ENCODE measurements at places on chromosomes 13 and 19. TPM values are rescaled to one million over a fixed set of nuclear protein-coding genes. Genes with fewer than 3 reads are reported as not detected.

ZNF540 gene
- total RNA-seq, result not detected

- H3K36me3 ChIP-seq, result no peaks in the 10 kb centered on the region
- H3K27me3 ChIP-seq, result peaks cover 23% of the 10 kb centered on the region
- no peak for DNase-seq
- no peaks in the 10 kb centered on the region for H3K4me1 ChIP-seq
- no peak overlapping the region for H3K4me3 ChIP-seq
- H3K27ac ChIP-seq, result no peak overlapping the region
Observed at GRCh38 chr13:26026211-26026610, 25.6 kb downstream of the SHISA2 start.

GRCh38 chr13:33524086-33524485, 238.5 kb upstream of the STARD13 start:
- no peaks in the 10 kb centered on the region for H3K27me3 ChIP-seq
- H3K4me3 ChIP-seq, result no peak overlapping the region
- DNase-seq, result no peak

GRCh38 chr13:29664591-29664990, 69.1 kb upstream of the SLC7A1 start:
- no peak overlapping the region for H3K4me3 ChIP-seq
- H3K27me3 ChIP-seq, result 0 out of 2 replicates have a peak, but pooled peaks cover 2% of the 10 kb centered on the region
- H3K36me3 ChIP-seq, result no peaks in the 10 kb centered on the region

DNA sequence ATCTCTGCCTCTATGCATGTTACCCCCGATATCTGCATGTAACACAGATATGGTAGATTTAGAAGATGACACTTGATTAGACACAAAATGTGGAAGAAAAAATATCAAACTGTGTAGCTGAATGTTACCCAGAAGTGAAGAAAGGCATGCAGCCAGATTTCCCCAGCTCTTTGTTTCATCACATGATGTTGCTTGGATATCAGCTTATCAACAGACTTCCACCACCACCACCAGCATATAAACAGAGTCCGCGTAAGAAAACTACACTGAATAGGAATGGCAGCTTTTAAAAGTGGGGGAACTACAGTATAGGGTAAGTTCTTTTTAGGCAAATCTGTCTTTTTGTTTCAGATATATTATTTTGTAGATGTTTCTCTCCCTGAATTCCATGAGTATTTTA, at the start of gene FAM216B:
Gene FAM216B, plus strand, starts transcription at position 233 of the 400 bp plus-strand sequence. CDS start 2,484 bp downstream, outside the sequence.
- H3K27ac ChIP-seq, result no peak within 1 kb of the TSS
- H3K27me3 ChIP-seq, result peaks cover 10% of the 10 kb centered on the region
- no peaks in the 10 kb centered on the region for H3K4me1 ChIP-seq
- no peak within 1 kb of the TSS for H3K4me3 ChIP-seq
- no peak for DNase-seq

- H3K27me3 ChIP-seq, result no peaks in the 10 kb centered on the region
- no peak overlapping the region for H3K4me3 ChIP-seq
- no peaks in the 10 kb centered on the region for H3K4me1 ChIP-seq
- H3K27ac ChIP-seq, result no peak overlapping the region
Observed at GRCh38 chr13:110265341-110265681, 41.6 kb downstream of the COL4A1 start.

Measured in HCT116 (cell line).